DMS79 (cell line): ENCODE measurements at places on chromosomes 6 and 20.

DNA sequence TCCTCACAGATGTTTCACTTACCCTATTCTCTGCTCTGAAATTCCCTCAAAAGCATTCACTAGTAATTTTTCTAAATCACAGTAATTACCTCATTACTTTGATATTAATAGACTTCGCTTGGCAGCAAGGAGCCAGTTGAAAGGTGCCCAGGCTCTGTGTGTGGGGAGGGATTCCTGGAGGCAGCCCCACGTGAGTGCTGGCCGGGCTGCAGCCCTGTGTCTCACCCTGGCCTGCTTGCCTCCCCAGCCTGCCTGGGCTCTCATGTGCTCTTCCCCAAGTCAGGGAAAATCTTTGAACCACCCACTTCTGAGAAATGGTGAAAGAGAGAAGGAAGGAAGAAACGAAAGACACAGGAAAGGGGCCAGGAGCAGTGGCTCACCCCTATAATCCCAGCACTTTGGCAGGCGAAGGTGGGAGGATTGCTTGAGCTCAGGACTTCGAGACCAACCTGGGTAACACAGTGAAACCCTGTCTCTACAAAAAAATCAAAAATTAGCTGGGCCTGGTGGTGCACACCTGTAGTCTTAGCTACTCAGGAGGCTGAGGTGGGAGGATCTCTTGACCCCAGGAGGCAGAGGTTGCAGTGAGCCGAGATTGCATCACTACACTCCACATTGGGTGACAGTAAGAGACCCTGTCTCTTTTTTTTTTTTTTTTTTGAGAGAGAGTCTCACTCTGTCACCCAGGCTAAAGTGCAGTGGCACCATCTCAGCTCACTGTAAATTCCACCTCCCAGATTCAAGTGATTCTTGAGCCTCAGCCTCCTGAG lies 20.0 kb upstream of the SNTA1 start:
- no peak for DNase-seq

GRCh38 chr6:105995391-105995865 lies 90.7 kb upstream of the PRDM1 start:
- no peak for DNase-seq

DNA sequence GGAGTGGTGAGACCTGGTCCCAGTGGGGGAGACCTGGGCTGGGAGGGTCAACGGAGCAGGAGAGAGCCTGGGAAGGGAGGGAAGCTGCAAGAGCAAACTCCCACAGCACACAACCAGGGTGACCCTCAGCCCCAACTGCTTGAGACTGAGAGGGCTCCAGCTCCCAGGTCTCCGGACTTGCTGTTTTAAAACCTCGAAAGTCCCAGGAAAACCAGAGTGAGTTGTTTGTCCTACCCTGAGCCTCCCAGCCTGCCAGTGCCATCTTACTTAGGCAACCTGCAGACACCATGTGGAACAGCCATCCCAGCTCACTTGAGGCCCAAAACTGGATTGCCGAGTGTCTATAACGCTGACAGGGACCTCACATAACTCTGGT lies 4.8 kb upstream of the NTSR1 start:
- DNase-seq: no peak

- no peak for DNase-seq
Observed at GRCh38 chr20:24648919-24649318, 179.5 kb downstream of the SYNDIG1 start.

DNA sequence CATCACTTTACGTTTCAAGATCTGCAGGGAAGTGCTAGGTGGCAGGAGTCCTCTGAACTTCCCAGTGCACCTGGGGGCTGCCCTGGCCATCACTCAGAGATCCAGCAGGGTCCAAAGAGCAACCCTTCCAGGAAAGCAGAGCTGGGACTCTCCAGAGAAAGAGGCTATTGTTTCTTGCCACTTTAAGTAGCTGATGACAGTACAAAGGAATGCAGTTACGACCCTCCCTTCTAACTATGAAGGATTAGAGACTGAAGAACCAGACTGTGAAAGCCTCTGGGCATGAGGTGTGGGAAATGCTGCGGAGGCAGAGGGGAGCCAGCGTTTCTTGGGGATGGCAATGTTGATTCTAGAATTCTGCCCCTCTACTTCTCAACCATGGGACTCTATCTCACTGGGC lies 189.1 kb upstream of the SUPT3H start:
- DNase-seq: no peak

DNA sequence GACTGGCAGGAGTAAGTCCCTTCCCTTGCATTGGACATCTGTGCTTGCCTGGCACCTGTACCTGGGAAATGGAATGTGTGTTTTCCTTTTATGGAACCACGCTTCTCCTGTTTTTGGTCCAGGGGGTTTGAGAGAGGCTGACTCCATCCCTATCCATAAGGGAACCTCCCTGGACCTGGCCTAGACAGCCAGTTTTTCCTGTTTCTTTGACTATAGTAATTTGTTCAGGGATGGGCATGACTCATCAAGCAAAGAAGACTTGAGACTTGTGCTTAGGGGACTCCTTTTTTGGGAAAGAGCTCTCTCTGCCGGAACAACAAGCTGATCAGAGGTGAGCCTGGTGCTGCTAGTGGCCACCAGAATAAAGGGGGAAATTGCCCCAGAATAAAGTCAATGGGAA lies 393.8 kb downstream of the CDH26 start:
- no peak for DNase-seq

GRCh38 chr6:163538331-163538730 lies 123.8 kb downstream of the QKI start:
- no peak for DNase-seq

GRCh38 chr6:158991017-158991723 lies 8.8 kb downstream of the RSPH3 start:
- no peak for DNase-seq

GRCh38 chr6:27059621-27060425 lies 187.7 kb upstream of the PRSS16 start:
- no peak for DNase-seq

DNA sequence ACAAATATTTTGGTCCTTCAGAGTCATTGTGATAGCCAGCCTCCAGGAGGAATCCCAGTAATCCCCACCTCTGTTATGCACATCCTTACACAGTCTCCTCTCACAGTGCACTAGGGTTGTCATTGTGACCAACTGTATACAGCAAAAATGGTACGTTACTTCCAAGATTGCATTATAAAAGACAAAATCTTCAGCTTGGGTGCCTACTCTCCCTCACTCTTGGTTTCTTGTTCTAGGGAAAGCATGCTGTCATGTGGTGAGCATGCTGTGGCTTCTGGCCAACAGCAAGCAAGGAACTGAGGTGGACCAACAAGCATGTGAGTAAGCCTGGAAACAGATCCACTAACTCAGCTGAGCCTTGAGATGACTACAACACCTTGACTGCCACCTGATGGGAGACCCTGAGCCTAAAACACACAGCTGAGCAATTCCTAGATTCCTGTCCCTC lies 130.1 kb upstream of the DST start:
- no peak for DNase-seq

- no peak for DNase-seq
Observed at GRCh38 chr6:340186-340955, 48.1 kb downstream of the DUSP22 start.

- DNase-seq: no peak
Observed at GRCh38 chr6:39855356-39855995, 63.3 kb downstream of the DAAM2 start.

GRCh38 chr6:113598786-113599185 lies 258.4 kb upstream of the MARCKS start:
- no peak for DNase-seq
